Hepatocyte (in vitro differentiated cells): ENCODE measurements at places on chromosomes 16 and 17.

- no peak for DNase-seq
These were observed 3.8 kb upstream of the NOS2 start for GRCh38 chr17:27804113-27804512.

DNA sequence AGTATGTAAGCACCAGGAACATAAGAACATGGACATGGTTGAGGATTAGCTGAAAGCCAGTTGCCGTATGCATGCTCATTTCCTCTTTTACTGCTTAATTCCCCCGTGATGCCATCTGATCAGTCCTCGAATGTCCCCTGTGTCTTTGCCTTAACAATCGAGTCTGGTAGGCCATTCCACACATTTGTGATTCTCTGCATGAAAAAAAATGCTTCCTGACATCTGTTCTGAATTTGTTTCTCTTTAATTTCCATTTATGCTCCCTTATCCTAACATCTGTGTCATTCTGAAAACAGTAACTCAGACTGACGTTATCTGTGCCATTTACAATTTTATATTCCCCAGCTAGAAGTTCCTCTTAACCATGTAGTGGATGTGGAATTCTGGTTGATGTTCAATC, 158.2 kb upstream of the TOX3 start:
- no peak for DNase-seq

DNA sequence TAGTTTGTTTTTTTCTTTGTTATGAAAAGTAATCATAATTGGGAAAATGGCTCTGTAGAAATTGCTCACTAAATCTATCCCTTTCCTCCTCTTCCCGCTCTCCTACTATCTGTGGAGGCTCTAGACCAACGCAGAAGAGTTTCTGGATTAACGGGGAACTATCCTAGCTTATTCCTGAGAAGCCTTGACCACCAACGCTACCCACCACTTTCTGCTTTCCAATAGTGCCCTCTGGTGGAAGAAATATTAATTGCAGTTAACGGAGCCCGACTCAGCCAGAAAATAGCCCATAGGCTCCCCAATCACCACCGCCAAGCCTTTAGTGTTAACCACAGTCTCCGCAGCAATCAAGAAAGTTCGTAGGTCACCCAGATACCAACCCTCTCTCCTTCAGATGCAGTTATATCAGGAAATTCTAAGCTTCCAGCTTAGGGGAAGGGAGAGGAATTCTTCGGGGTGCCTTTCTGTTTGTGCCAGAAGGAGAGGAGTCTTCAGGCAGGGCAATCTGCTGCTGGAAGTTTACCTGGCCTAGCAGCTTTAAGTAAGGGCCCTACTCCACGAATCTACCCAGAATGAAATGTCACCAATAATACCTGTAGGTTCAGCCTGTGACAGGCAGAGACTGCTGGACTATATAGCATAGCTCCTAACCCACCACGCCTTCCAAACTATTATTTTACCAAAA, 23.0 kb upstream of the NSRP1 start:
- peak; percentile 76 for DNase-seq

GRCh38 chr16:50293994-50294855, 27.9 kb downstream of the ADCY7 start:
- no peak for DNase-seq

DNA sequence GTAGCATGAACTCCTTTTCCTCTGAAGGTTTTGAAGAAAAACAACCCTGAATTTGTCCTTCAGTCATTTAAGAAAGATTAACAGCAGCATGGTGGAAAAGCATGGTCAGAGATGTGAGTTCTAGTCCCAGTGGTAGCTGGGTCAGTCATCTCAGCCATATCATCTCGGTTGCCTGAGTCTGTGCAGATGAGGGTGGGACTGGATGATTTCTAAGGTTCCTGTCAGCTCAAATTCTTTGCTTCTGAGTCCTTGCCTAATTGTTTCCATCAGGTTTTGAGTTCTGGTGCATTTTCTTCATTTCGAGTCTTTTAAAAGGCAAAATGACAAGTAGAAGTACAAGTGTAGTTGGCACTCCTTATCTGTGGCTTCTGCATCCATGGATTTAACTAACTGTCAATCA, 63.9 kb downstream of the TNRC6C start:
- no peak for DNase-seq
